ENCODE measurements at places on chromosomes 16 and 17.

GRCh38 chr17:7806587-7806986 is 27.4 kb upstream of the KDM6B start:
- no peak for DNase-seq

DNA sequence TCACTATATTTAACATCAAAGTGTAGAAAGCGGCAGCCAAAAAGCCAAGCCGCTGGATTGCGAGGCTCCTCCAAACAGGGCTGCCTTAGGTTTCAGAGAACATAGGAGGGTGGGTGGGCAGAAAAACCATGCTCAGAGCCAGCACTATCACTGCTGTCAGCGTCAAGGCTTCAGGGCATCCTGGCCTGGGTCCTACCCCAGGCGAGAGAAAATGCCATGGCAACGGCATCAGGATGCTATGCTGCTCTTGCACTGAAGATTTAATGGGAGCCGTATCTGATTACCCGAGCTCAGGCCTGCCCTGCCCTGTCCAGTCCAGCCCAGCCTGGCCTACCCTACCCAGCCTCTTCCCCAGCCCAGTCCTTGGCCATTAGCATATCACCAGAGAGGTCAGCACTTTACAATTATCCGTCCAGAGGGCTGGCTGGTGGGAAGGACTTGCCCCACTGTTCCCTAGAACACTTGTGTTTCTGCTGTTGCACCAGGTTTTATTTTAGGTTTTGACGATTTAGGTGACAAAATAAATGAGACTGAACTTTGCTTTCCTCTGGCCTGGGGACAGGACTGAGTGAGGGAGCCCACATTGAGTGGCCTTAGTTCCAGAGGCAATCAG is 61.1 kb downstream of the TOM1L2 start:
- no peak for DNase-seq

GRCh38 chr16:14456793-14457481 is 173.1 kb downstream of the PARN start:
- DNase-seq: no peak

- DNase-seq: no peak
Observed at GRCh38 chr16:88983165-88983564, 6.2 kb upstream of the CBFA2T3 start.

DNA sequence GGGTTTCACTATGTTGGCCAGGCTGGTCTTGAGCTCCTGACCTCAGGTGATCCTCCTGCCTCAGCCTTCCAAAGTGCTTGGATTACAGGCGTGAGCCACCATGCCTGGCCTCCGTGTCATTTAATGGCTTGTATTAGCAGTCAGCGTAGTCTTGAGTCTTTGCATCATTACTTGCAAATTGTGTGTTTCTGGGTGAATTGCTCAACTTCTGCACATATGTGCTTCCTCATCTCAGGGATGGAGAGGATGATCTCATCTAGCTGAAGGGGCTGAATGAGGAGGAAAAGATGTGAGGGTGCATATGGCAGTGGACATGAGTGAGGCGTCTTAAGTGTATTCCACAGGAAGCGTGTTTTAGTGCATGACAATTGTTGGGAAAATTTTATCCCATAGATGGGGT is 155.8 kb downstream of the SNX29 start:
- DNase-seq: no peak

GRCh38 chr16:54447576-54448440 is 161.2 kb upstream of the IRX3 start:
- no peak for DNase-seq

GRCh38 chr17:39573447-39574298 is 34.0 kb downstream of the NEUROD2 start:
- peak; percentile 69 for DNase-seq
